ENCODE measurements at places on chromosomes 13 and 19.

DNA sequence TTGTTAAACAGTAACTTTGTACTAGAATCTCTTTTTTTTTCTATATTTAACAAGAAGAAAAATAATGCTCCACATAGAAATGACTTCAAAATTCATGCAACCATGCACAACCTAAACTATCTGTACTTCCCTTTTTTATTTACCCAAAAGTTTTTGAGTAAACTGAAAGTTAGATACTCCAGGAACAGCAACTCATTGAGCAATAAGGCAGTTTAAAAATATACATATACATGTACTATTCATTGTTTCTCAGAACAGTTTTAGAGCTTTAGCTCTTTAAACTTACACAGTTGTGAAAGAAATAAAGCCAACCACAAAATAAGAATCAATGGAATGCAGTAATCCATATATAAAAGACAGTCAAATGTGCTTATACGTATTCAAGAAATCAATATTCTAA is 39.2 kb downstream of the MTMR6 start:
- DNase-seq: no peak

GRCh38 chr13:90696254-90696653 is 651.2 kb upstream of the MIR17HG start:
- DNase-seq: no peak

GRCh38 chr13:82458169-82458568 is 1424.1 kb downstream of the SLITRK1 start:
- DNase-seq: no peak

- no peak for DNase-seq
These were observed 22.0 kb upstream of the UBAC2 start for GRCh38 chr13:99178636-99179035.

DNA sequence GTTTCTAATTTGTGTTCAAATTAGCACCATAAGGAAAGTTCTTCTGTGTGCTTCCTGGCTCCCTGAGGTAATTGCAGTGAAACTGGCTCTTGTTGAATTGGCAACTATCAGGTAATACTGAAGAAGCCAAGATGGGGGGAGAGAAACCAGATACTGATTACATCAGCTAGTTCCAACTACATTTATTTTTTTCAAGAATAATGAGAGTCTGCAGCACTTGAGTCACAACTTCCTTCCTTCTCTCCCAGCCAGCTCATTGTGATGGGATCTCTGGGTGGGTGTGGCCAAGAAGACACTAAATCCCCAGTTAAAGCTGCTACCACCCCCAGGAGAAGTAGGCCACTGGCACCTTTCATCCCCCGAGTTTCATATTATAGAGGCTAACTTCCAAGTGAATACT is 100.7 kb upstream of the RXFP2 start:
- no peak for DNase-seq

DNA sequence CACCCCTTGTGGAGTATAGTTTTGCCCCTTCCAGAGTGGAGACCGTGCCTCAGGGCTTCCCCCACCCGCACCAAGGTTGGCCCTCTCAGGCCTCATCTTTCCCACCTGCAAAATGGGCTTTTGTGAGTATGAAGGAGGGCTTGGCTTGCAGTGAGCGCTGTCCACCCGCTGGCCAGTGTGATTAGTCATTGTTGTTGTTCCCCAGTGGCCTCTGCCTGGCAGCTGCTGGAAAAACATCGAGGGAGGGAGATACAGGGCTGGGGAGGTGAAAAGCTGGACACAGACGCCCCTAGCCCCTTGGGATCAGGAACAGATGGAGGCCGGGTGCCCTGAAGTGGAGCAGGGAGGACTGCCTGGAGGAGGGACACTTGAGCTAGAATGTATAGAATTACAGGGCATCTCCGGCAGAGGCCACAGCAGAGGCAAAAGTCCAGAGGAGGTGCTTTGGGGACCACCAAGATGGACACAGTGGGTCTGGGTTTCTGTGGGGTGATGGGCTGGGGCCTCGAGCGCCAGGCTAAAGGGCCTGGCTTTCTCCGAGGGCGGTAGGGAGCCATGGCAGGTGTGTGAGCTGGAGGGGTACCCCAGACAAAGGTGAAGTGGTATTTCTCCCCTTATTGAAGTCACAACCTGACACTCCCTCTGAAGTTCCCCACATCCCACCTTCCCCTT is 3.9 kb upstream of the IL12RB1 start:
- DNase-seq: no peak

- DNase-seq: no peak
These were observed 5.7 kb downstream of the PGPEP1 start for GRCh38 chr19:18346091-18346490.

- DNase-seq: no peak
These were observed 82.2 kb downstream of the HS6ST3 start for GRCh38 chr13:96172066-96172465.

DNA sequence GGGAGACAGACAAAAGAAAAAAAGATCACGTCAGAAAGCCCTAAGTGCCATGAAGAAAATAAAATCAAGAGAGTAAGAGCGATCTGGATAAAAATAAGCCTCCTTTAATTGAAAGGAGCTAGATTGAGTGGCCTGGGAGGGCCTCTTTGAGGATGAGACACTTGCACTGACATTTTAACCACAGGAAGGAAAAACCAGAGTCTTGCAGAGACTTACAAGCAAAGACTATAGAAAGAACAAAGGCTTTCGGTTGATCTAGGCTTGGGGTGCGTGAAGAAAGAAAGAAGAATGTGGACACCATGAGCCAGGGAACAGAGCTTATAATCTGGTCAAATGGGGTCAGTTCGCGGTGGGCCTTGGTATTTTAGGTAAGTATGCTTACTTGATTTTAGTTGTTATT is 342.7 kb downstream of the COG6 start:
- DNase-seq: no peak

DNA sequence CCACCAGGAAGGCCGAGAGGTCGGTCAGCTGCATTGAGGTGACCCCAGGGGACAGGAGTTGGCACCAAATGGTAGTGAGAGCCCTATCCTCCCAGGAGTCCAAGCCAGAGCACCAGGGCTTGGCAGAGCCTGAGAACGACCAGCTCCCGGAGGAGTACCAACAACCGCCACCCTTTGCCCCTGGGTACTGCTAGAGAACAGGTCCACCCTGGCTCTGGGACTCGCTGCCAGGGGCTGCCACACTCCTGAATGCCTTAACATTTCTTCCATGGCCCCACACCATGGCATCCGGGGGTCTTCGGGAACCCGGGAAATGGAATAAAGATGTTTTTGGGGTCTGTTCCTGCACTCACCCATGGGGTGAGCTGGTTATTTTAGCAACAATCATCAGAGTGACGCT is 14.1 kb downstream of the HSH2D start:
- no peak for DNase-seq

All from omental fat pad (tissue), 4 donors.